ENCODE measurements at places on chromosomes 3 and 15.

DNA sequence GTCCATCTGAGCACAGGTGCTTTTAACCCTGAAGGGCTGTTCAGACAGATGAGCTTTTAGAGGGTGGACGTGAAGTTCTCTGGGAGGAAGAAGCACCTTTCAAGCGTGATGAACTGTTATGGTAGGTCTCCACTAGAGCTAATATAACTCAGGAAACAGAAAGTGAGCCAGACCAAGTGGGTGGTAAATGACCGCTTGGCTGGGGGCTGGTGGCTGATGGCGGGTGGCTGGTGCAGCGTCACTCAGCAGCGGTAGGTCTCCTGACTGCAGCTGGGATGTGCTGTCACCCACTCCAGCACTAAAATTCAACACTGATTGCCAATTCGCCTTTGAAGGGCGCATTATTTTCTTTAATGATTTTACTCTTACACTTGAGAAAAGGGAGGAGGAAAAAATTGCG is 31.2 kb upstream of the LACTB start:
- no peak for DNase-seq

DNA sequence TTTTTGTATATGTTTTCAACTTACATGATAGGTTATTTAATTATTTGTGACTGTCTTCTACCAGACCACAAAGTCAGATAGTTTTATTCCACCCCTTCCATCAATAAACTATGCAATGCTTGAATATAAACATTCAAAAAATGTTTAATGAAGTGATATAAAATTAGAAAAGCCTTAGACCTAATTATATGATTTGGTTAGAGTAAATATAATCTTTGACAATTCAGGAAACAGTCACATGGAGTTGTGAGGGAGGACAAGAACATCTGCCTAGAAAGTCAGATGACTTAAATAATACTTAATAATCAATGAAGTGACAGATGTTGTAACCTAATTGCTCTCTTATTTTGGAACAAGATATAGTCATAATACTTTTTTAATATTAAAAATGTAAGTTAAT is 710.3 kb downstream of the ZBBX start:
- no peak for DNase-seq

- no peak for DNase-seq
Measured at GRCh38 chr3:109339197-109339596, 1.9 kb upstream of the DPPA4 start.

DNA sequence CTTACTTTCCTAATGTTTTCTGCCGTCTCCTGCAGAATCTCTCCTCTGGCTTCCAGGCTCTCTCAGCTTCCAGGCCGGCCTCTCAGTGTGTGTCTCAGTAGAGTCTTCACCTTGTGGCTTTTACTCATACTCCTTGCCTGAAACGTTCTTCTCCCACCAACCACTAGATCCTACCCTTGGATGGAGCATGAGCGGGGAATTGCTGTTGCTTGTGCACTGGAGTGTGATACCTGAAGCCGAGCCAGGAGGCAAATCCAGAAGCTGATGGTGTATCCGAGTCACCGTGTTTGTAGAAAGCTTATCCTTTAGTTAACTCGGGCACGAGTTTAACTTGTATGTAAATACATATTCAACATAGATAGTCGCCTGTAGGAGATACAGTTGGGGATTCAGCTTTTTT is 285.0 kb upstream of the C2CD4B start:
- DNase-seq: no peak

- no peak for DNase-seq
Measured at GRCh38 chr3:190356246-190356645, 31.7 kb upstream of the CLDN16 start.

DNA sequence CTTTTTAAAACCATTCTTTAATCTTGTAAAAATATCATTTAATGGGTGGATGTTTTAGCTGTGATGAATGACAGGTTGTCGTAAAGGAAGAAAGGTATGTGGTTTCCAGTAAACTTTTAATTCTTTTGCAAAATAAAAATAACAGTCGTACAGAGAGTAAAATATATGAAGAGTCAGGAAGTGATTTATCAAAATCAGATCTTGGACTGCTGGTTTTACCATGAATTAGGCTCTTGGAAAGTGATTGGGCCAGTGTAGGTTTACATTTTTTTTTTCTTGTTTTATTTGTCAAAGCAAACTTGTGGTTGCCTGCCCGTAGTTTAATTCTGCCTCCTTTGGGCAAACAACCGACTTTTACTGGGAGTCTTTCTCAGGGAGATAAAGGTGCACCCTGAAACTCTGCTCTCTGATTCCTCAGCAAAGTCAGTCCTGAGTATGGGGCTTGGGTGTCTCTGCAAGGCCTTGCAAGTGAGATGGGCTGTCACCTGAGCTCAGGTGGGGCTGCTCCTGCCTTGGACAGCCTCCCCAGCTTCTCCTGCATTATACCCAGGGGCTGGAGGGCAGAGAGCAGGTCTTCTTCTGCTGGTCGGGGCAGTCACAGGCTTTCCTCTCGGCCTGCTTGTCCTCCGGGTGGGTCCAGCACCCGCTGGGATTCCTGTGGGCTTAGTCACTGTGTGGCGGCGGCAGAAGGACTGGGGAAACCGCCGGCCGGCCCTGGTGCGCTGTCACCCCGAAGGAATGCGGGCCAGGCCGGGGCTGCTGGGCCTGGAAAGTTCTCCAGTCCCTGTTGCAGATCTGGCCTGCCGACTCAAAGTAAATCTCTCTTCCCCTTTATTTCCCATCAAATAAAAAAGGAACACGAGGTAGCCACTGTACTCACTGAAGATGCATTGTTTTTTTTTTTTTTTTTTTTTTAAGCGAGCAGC is 79.0 kb downstream of the IGF1R start:
- DNase-seq: no peak

DNA sequence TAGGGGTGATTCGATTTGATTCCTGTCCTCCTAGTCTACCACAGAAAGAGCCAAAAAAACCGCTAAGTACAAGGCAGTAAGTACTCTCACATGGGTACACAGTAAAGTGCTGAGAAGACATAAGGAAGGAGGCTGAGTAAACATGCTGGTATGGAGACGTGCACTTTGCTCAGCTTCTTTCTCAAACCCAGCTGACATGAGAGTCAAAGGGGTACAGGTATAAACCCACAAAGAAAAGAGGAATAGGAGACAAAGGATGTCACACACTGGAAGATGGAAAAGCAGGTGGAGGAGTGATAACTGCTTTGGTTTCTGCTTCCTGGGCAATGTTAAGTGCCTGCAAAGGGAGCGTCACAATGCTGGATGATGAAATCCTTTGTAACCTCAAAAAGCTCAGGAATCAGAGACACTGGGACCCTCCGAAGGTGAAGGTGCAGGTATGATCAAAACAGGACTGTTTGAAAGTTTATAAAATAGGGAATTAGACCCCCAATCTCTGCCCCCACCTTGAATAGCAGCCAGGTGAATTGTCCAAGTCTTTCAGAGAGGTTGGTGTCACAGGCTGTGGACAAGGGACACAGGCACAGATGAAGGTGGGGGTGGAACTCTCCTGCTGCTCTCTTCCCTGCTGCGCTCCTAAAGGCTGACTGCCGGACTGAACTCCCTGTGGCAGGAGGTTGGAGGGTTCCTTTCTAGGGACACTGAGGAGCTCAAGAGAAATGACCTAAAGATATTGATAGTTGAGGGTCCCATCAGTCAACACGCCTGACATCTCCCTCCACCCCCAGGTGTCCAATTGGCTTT is 101.8 kb downstream of the RAB11A start:
- DNase-seq: no peak

DNA sequence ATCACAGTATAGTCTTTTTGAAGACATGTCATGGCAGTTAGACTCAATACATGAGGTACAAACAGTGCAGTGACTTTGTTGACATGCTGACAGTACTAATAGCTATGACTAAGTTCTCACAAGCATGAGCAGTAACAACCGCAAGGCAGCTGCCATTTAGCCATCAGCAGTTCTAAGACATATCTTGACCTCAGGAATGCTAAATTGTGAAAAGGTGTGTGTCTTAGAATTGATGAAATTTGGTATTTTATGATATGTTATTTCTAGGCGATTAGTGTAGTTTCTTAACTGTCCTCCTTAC is 60.7 kb upstream of the FURIN start:
- DNase-seq: no peak

- DNase-seq: no peak
Measured at GRCh38 chr3:187136337-187136736, 3.0 kb downstream of the RPL39L start.

DNA sequence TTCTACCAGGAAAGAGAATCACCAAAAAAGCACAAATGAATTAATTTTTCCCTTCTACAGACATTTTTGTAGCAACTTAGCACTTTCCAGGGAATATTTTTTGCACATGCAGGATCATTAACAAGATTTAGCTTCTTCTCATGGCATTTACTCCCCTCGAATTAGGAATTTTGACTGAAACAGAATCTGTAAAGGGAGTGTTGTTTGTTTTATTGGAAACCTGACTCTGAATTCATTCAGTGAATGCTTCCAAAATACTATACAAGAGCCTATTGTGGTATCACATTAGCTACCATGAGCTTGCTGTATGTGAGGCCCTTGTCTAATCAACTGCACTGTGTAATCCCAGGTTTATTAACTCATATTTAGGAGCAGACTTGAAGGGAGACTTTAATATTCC is 130.4 kb upstream of the ATP10A start:
- DNase-seq: no peak

- no peak for DNase-seq
Measured at GRCh38 chr3:98359250-98359649, 5.6 kb downstream of the OR5K4 start.

DNA sequence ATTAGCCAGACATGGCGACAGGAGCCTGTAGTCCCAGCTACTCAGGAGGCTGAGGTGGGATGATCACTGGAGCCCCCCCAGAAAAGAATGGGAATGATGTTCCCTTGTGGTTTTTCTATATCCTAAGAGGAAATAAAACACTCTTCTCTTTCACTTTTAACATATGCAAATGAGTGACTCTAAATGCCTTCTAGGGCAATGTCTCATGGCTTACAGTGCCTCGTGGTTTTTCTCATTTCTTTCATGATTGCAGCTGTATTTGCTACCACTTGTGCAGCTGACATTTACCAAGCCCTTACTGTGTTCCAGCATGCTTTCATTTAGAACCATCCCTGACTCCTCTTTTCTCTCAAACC is 26.4 kb downstream of the STOML1 start:
- no peak for DNase-seq

DNA sequence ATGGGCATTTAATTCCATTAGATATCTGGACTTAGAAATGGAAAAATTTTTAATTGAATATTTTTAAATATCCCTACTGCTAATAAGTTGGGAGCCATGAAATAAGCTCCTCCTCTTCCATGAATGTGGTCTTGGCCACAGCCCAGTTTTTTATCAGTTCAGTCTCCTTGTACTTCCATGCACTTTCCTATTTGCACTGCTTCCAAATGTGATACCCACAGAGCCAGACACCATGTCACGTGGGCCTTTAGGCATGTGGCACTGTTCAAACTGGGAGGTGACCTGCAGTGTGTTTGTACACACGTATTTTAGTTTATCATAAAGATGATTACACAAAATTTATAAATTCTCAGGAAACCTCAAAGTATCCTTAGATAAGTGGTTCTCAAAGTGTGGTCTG is 80.1 kb upstream of the DGKG start:
- DNase-seq: no peak

DNA sequence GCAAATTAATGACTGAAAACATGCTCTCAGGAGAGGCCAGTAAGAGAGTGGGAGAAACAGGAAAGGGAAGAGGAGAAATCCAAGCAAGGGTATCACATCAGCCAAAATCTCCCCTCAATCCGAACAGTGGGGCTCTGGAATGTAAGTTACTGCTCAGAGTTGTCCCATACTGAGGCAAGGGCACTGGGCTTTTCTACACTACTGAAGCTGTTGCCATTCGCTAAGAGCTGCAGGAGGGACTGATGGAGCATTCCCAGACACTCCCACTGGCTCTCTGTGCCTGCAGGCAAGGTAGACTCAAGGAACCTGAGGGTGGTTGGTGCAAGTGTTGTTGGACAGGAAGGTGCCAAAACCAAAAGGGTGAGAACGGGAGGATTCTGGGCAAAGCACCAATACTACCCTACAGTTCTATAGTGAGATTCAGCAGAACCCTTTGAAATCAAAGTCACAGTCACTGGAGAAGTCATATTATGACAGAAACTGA is 46.1 kb downstream of the NEK10 start:
- DNase-seq: no peak

DNA sequence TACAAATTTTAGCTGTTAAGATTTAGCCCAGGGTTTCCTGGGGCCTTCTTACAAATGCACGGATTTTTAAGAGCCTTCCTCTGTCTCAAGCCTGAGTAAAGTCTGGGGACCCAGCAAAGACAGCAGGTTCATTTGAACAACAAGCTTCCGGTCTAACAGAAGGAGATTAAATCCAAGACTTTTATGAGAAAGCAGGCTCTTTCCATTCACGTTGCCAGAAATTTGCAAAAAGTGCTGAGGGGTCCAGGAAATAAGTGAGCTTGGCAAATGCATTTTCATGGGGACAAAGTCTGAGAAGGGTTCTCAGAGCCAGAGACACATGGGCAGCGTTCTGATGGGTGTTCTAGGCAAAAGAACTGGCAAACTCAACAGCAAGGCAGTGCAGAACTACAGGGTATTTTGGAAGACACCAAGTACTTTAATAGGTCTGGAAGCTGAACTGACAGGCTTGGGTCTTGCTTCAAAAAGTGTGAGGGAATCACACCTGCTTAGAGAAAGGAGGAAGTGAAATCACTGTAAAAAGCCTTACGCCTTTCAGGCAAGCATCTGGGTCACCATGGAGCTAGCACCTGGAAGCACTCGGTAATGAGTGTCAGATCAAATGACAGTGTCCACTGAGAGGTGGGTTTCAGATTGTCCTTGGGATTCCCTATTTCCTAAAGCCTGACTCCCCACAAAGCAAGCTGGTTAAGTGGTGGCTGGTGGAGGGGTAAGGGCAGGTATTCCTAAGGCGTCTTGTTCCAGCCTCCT is 115.8 kb upstream of the ARHGEF3 start:
- no peak for DNase-seq

- DNase-seq: no peak
Measured at GRCh38 chr3:119315600-119316312, 21.6 kb downstream of the ARHGAP31 start.

DNA sequence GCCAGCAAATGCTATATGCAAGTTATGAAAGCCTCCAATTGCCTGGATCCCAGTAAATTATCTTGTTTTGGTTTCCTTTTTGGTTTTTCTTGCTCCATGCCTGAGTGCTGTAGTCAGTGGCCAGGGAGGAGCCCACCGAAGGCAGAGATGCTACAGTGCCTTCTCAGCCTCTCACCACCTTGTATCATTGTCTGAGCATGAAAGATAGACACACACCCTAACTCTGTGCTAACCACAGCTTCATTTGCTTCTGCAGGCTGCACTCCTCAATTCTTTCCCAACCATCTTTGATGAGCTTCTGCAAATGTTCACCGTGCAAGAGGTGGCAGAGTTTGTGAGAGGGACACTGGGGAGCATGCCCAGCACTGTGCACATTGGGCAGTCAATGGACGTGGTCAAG is 114.5 kb upstream of the MANF start:
- no peak for DNase-seq
